ENCODE measurements at places on chromosomes 5 and 9.

DNA sequence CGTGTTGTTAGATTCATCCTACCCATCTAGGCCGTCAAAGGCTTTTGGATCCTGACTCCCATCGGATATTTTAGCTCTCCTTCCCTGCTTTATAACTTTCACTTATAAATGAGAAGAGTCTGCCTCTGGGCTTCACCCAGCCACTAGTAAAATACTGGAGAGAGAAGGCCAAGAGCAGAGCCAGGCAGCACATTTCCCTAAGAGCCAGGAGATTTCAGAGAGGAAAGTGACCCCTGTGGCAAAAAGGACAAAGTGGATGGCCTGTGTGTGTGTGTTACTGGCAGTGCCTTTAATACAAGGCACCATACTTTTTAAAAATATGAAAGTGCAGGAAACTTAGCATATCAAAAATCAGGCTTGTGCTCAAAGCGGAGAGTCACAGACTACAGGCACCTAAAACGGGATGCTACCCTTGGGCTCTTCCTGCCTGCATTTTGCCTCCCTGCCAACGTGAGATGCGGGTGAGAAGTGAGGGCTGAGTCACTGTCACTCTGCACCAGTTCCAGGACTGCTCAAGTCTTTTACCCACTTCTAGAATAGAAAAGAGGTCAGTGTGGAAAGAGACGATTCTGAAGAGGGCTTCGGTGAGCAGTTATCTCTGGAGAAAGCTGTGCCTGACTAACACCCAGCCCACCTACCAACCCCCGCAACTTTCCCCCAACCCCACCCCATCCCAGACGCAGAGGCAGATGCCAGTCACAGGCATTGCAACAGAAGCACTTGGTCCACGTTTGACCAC lies 15.9 kb downstream of the NFIL3 start:
- DNase-seq = no peak

DNA sequence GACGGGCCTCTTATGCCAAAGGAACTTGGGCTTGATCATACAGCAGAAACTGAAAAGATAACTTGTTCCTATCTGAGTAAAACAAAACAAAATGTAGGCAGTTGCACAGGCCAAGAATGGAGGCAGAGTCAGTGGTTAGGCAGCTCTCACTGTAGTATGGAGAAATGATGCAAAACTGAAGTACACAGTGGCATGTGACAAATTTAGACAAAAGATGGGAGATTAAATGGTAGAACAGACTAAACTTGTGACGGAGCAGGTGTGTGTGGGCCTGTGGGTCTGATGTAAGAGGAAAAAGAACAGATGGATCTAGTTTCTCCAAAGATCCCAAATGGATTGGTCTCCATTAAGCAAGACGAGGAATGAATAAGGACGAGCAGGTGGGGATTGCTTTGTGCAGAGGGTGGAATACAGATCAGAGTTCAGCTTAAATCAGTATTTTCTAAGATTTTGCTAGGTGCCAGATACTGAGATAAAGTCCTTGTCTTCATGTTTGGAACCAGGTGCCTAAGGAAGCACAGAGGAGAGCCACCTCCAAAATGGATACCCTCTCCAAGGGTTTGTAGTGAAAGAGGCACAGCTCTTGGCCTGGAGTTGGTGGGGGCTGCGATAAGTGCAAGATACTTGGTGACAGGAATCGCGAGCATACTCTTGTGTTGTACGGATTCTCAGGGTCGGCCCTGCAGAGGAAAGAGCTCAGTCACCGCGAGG lies 722 bp upstream of the DCP2 start:
- peak; percentile 32 for DNase-seq

DNA sequence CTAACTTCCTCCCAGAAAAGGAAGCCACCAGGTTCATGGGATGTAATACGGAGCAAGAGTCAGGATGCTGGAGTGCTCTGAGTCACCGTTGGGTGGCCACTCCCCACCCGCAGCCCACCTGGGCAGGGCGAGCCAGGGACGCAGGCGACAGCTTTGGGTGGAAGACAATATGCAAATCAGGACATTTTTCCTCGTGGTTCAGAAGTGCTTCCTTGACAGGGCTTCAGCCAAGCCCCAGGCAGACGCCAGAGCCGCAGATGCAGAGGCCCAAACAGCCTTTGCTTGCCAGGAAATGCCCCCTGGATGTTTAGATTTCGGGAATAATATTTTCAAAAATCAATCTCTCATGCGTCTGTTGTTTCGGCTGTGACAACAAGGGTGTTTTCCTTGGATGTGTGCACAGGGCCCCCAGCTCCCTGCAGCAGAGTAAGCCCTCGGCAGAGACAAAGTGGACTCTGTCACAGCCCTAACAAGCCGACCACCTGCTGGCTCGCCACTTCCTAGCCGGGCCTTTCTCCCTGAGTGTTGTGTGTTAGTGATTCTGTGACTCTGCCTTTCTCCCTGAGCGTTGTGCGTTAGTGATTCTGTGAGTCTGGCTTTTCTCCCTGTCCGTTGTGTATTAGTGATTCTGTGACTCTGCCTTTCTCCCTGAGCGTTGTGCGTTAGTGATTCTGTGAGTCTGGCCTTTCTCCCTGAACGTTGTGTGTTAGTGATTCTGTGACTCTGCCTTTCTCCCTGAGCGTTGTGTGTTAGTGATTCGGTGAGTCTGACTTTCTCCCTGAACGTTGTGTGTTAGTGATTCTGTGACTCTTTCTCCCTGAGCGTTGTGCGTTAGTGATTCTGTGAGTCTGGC lies 11.8 kb upstream of the SLC9A3 start:
- no peak for DNase-seq

- DNase-seq = no peak
Observed at GRCh38 chr5:65292196-65292595, 189.5 kb downstream of the ADAMTS6 start.

GRCh38 chr5:59103303-59103702 lies 520.4 kb downstream of the RAB3C start:
- DNase-seq = no peak

GRCh38 chr9:115058684-115059315 lies 59.2 kb downstream of the TNC start:
- DNase-seq = no peak

GRCh38 chr9:22097707-22098106 lies 88.6 kb upstream of the CDKN2B start:
- peak; percentile 63 for DNase-seq
